Naive thymus-derived CD8-positive, alpha-beta T cell (primary cell): ENCODE measurements at places on chromosomes 13 and 19.

DNA sequence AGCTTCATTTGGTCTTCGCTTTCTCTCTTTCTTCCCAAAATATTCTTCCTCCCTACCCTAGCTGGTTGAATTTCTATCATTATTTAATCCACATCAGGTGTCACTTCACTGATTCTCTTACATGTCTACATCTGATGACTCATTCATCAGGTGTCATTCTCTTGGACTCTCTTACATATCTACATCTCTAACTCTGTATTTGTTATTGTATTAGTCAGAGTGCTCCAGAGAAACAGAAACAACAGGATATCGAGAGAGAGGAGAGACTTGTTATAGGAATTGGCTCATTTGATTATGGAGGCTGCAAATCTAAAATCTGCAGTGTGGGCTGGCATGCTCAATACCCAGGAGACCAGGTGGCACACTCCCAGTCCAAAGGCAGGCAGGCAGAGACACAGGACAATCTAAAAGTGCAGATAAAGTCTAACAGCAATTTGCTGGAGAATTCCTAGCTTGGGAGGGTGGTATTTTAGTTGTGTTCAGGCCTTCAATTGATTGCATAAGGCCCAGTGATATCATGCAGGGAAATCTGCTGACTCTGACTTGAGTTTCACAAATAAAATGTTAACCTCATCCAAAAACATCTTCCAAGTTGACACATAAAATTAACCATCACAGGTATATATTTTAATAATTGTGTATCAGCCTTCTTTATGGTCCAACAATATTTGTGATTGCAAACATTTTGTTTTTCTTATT, 541.4 kb upstream of the SLITRK5 start:
- no peak overlapping the region for H3K4me3 ChIP-seq
- no peak for DNase-seq
- H3K36me3 ChIP-seq = no peaks in the 10 kb centered on the region

GRCh38 chr19:46634656-46635218, 1.3 kb downstream of the GNG8 start:
- no peaks in the 10 kb centered on the region for H3K36me3 ChIP-seq
- peak overlapping the region; percentile 64 for H3K4me3 ChIP-seq
- no peaks in the 10 kb centered on the region for H3K27me3 ChIP-seq
- DNase-seq = no peak

GRCh38 chr13:36666477-36667229, 7.2 kb upstream of the SERTM1 start:
- H3K4me1 ChIP-seq = no peaks in the 10 kb centered on the region
- H3K27ac ChIP-seq = no peak overlapping the region
- DNase-seq = no peak
- H3K36me3 ChIP-seq = no peaks in the 10 kb centered on the region

GRCh38 chr13:114288157-114288591, 6.8 kb downstream of the UPF3A start:
- no peak overlapping the region for H3K4me3 ChIP-seq
- peaks cover 10% of the 10 kb centered on the region for H3K36me3 ChIP-seq
- H3K27me3 ChIP-seq = no peaks in the 10 kb centered on the region
- no peak for DNase-seq
- H3K4me1 ChIP-seq = peaks cover 21% of the 10 kb centered on the region
- H3K27ac ChIP-seq = no peak overlapping the region

DNA sequence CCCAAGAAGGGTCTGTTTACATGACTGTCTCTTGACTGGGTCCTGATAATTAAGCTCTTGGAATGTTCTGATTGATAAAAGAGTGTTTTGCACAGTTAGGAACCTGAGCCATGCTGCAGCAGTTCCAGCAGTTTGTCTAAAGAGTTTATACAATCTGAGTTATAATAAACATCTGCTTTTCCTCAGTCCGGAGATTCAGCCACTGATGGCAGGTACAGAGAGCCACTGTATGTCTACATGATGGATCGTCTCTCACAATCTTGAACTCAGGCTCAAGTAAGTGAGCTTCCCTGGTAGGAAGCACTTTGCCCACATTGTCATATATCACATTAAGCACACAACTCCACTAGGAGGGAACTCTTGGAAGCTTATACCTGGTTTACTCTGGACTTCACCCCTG, 84.3 kb downstream of the UGGT2 start:
- no peak overlapping the region for H3K27ac ChIP-seq
- DNase-seq = no peak
- no peaks in the 10 kb centered on the region for H3K36me3 ChIP-seq
- H3K4me1 ChIP-seq = no peaks in the 10 kb centered on the region
- no peaks in the 10 kb centered on the region for H3K27me3 ChIP-seq

GRCh38 chr13:28181413-28181812, 43.1 kb downstream of the PAN3 start:
- H3K36me3 ChIP-seq = peaks cover 12% of the 10 kb centered on the region
- H3K27me3 ChIP-seq = no peaks in the 10 kb centered on the region
- H3K27ac ChIP-seq = no peak overlapping the region
- H3K4me3 ChIP-seq = no peak overlapping the region
- H3K4me1 ChIP-seq = peaks cover 11% of the 10 kb centered on the region
- DNase-seq = no peak

GRCh38 chr19:34426096-34426661, 2.0 kb upstream of the UBA2 start:
- no peak overlapping the region for H3K4me3 ChIP-seq
- DNase-seq = no peak
- no peaks in the 10 kb centered on the region for H3K36me3 ChIP-seq
- peaks cover 25% of the 10 kb centered on the region for H3K4me1 ChIP-seq

- peaks cover 3% of the 10 kb centered on the region for H3K4me1 ChIP-seq
- H3K4me3 ChIP-seq = no peak overlapping the region
- H3K27ac ChIP-seq = no peak overlapping the region
Observed at GRCh38 chr13:111526922-111527321, 206.5 kb downstream of the TEX29 start.

DNA sequence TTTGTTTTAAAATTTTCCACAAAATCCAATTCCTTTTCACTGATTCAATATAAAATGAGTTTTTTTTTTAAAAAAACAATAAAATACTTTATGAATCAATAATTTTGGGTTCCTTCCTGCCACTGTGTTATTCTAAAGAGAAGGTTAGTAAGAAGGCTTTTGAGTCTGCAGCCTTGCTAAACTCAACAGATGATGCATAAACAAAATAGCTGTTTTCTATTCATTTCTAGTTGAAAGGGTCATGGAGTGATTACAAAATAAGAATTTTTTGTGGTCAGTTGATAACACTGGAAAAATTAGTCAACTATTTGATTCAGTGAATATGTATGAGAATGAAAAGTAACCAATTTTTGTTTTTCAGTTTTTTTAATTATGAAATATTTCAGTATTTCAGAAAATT, 169.9 kb downstream of the VWA8 start:
- no peaks in the 10 kb centered on the region for H3K27me3 ChIP-seq
- peaks cover 8% of the 10 kb centered on the region for H3K36me3 ChIP-seq
- no peak overlapping the region for H3K27ac ChIP-seq
- DNase-seq = no peak
- no peak overlapping the region for H3K4me3 ChIP-seq

- no peak overlapping the region for H3K27ac ChIP-seq
- no peak overlapping the region for H3K4me3 ChIP-seq
- peaks cover 43% of the 10 kb centered on the region for H3K36me3 ChIP-seq
- DNase-seq = no peak
- H3K4me1 ChIP-seq = peaks cover 48% of the 10 kb centered on the region
- H3K27me3 ChIP-seq = no peaks in the 10 kb centered on the region
Observed at GRCh38 chr13:75558145-75558840, 8.7 kb downstream of the UCHL3 start.

DNA sequence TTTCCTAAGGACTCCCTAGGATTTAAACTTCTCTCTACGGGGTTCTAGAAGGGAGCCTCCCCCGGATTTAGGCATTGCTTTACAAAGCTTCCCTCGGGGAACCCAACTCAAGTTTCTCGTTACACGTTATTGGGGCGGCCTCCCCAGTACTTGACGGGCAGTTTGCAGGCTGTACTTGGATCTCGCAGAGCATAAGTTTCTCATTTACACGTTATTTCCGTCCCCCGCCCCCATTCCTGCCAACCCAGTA, 584 bp downstream of the SMG9 start:
- DNase-seq = no peak
- H3K36me3 ChIP-seq = peaks cover 8% of the 10 kb centered on the region
- peak overlapping the region; percentile 99 for H3K27ac ChIP-seq
- H3K4me3 ChIP-seq = peak overlapping the region; percentile 93
- no peaks in the 10 kb centered on the region for H3K27me3 ChIP-seq

DNA sequence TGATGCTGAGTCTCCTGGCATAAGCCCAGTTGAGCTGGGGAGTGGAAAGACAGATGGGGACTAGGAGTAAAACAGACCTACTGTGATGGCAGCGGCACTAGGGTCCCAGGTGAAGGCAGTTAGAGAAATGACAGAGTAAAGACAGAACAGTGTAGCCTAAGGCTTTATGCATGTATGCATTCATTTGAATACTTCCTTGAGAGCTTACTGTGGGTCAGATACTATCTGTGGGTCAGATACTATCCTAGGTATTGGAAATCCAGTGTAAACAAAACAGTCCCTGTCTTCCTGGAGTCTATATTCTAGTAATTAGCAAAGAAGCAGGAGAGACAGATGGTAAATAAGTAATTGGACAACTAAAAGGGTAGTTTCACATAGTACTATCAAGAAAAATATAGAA, 73.7 kb upstream of the LRCH1 start:
- H3K4me3 ChIP-seq = no peak overlapping the region
- no peaks in the 10 kb centered on the region for H3K4me1 ChIP-seq
- no peak for DNase-seq
- H3K27me3 ChIP-seq = peaks cover 2% of the 10 kb centered on the region

DNA sequence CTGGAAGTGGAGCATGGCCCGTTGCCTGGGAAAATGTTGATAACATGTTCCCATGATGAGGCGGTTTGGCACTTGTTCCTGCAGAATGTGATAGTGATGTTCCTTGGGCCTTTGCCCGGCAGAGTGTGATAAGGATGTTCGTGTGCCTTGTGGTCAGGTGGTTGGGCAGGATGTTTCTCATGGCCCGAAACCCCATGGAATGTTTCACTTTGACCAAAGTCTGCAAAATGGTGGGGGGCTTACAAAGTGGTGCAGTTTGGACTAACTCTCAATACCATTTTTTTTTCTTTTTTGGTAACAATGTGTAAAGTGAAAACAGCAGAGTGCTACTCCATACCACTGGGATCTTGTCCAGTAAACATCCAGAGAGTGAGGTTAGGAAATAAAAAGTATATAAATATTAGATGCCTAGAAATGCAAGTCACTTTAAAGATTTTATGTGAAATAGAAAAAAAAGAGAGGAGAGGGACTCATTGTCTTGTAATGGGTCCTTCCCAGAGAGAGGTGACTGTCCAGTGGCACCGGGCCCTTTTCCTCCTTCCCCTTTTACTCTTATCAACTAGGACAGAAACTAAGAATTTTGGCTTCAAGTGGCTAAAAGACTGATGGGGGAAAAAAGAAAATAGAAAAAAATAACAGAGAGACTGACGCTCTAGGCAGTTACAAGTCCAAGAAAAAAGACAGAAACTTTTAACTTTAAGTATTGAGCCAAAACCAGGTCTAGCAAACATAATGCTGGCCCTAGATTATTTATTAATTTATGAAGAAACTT, 5.7 kb downstream of the FPR3 start:
- H3K4me3 ChIP-seq = no peak overlapping the region
- no peak for DNase-seq
- H3K4me1 ChIP-seq = no peaks in the 10 kb centered on the region
- peaks cover 35% of the 10 kb centered on the region for H3K36me3 ChIP-seq

GRCh38 chr13:32232263-32232662, 82.9 kb downstream of the ZAR1L start:
- H3K27me3 ChIP-seq = no peaks in the 10 kb centered on the region
- H3K4me1 ChIP-seq = peaks cover 1% of the 10 kb centered on the region
- no peak overlapping the region for H3K27ac ChIP-seq

DNA sequence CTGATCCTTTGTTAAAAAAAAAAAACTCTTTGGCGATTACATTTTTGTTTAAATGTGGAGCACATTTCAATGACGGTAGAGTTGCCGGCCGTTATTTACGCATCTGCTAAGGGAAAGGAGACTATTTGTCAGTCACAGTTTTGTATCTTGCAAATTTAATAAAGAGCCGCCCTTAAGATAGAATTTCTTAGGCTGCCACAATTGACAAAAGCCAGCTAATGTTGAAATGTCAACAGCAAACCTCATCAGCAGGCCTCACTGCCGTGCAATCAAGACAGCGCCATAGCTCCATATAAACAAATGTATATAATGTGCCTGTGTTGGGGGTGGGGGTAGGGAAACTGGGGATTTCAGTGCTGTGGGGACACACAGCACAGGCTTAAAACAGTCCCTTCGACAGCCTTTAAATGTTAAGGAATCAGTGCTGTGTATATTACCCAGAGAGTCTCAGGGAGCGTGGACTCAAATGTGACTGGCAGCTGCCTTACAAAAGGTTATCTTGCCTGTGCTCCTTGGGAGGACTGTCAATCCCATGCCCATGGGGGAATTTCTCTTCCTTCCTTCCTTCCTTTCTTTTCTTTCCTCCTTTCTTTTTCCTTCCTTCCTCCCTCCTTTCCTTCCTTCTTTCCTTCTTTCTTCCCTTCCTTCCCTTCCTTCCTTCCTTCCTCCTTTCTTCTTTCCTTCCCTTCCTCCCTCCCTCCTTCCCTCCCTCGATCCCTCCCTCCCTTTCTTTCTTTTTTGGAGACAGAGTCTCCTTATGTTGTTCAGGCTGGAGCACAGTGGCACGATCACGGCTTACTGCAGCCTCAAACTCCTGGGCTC, 108.0 kb downstream of the URI1 start:
- H3K4me3 ChIP-seq = no peak overlapping the region
- DNase-seq = no peak

DNA sequence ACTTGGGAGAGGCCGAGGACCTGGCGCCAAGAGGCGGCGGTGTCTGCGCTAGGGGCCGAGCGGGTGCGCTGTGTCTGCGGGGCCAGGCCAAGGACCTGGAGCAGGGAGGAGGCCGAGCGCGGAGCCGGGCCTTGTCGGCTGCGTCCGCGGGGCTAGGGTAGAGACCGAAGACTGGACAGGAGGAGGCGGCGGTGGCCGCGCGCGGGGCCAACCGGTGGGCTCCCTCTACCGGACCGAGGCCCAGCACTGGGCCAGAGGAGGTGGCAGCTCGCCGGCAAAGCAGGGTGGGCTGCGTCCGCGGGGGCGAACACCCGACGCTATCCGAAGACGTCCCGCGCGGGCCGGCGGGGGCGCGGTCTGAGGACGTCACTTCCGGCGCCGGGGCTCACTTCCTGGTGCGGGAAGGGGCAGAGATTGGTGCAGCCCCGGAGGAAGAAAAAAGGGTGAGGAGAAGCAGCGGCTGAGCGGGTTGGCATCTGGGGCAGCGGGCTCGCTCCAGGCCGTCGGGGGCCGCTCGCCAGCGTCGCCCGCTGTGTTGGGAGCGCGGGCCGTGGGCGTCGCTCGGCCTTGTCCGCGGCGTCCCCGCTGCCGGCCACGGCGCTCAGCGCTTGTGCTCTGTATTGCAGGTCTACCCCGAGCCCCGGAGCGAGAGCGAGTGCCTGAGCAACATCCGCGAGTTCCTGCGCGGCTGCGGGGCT, 38.3 kb downstream of the ARHGEF7 start:
- peak overlapping the region; percentile 93 for H3K4me3 ChIP-seq
- no peaks in the 10 kb centered on the region for H3K27me3 ChIP-seq
- peaks cover 32% of the 10 kb centered on the region for H3K4me1 ChIP-seq

GRCh38 chr13:30730526-30730925, 4.8 kb upstream of the ALOX5AP start:
- no peaks in the 10 kb centered on the region for H3K27me3 ChIP-seq
- no peak overlapping the region for H3K27ac ChIP-seq
- H3K4me1 ChIP-seq = peaks cover 20% of the 10 kb centered on the region
- no peaks in the 10 kb centered on the region for H3K36me3 ChIP-seq
- H3K4me3 ChIP-seq = no peak overlapping the region
- DNase-seq = no peak

- no peaks in the 10 kb centered on the region for H3K27me3 ChIP-seq
- no peak overlapping the region for H3K27ac ChIP-seq
- DNase-seq = no peak
- no peaks in the 10 kb centered on the region for H3K36me3 ChIP-seq
- no peak overlapping the region for H3K4me3 ChIP-seq
- no peaks in the 10 kb centered on the region for H3K4me1 ChIP-seq
Observed at GRCh38 chr13:66414066-66414800, 815.9 kb downstream of the PCDH9 start.
